Epithelial cell of proximal tubule (primary cell): ENCODE measurements at places on chromosomes 5 and 9. TPM values are rescaled to one million over a fixed set of nuclear protein-coding genes. Genes with fewer than 3 reads are reported as not detected.
A peak's percentile ranks its signal among the peaks of the same experiment; 100 is the strongest.

DNA sequence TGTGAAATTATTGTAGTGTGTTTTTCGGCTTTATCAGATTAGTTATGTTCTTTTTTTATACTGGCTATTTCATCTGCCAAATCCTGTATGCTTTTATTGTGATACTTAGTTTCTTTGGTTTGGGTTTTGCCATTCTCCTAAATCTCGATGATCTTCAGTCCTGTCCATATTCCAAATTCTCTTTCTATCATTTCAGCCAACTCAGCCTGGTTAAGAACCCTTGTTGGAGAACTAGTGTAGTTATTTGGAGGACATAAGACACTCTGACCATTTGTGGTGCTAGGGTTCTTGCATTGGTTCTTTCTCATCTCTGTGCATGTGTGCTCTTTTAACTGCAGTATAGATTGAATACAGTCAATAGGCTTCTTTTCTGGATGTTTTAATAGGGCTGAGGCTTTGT, 187.0 kb upstream of the CCNH start:
- no peak for DNase-seq

DNA sequence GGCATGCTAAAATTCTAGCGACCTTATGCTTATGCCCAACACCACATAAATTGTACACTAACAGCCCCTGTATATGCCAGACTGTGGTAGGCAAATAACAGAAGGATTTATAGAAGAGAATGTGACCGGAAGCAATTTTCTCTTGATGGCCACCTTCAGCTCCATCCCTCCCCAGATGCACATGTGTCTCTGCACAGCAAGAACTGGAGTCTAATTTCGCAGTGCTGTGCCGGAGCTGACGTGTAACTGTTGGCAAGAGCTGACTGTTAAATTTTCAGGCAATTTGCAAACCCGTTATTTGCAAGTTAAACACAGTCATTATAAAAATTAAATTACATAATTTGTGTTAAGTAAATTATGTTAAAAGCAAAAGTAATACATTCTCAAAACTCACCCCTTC, 48.4 kb downstream of the PCA3 start:
- DNase-seq = no peak

The PTPRD gene
- 3.2 and 5.6 TPM in 2 replicates for total RNA-seq

GRCh38 chr9:2916382-2916985, 72.6 kb upstream of the PUM3 start:
- DNase-seq = no peak

The DMRT3 gene
- 0.29 and 1.4 TPM in 2 replicates for total RNA-seq

- no peak for DNase-seq
Observed at GRCh38 chr5:72228960-72229359, 91.1 kb downstream of the MRPS27 start.

DNA sequence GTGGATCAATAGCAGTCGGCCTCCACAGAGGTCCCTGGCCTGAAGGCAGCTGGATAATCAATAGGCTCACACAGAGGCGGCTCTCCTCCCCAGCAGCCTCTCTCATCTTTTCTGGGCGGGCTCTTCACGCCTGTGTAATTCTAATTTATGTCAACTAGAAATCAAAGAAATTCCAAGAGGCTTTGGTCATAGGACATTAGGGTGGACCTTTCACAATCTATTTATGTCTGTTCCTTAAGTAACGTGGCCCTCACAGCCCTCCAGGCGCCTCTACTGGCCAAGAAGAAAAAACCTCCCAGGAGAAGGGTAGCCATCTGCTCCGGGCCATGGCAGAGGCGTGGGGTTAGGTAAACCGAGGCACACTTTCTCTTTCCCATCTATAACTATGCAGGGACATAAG, 205.1 kb upstream of the EFNA5 start:
- DNase-seq = peak; percentile 76

- DNase-seq = no peak
Observed at GRCh38 chr9:96185518-96186156, 116.3 kb downstream of the HSD17B3 start.

The CDX1 gene
- total RNA-seq = not detected in 2 replicates

- DNase-seq = no peak
Observed at GRCh38 chr5:2201832-2202231, 319.1 kb upstream of the IRX4 start.

DNA sequence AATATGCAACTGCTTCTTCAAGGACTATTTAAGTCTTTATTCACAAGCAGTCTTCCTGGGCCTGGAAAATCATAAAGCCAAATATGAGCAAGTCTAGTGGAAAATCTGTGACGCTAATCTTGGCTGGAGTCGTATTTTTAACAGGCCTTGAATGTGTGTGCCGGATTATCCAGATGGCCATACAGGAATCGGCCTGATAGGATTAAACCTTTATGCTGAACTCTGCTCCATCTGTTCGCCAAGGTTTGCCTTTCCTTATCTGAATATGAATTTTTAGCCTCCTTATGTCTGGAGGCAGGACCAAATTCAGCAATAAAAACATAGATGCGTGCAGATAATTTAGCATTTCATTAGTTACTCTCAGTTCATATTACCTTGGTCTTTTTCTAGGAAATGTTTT, 294.5 kb downstream of the EBF1 start:
- DNase-seq = no peak

The TAF11L5 gene
- total RNA-seq = not detected in 2 replicates

GRCh38 chr5:171421331-171422262, 2.1 kb downstream of the FGF18 start:
- DNase-seq = no peak

The CEL gene
- total RNA-seq = 0.36 and 0.58 TPM in 2 replicates

DNA sequence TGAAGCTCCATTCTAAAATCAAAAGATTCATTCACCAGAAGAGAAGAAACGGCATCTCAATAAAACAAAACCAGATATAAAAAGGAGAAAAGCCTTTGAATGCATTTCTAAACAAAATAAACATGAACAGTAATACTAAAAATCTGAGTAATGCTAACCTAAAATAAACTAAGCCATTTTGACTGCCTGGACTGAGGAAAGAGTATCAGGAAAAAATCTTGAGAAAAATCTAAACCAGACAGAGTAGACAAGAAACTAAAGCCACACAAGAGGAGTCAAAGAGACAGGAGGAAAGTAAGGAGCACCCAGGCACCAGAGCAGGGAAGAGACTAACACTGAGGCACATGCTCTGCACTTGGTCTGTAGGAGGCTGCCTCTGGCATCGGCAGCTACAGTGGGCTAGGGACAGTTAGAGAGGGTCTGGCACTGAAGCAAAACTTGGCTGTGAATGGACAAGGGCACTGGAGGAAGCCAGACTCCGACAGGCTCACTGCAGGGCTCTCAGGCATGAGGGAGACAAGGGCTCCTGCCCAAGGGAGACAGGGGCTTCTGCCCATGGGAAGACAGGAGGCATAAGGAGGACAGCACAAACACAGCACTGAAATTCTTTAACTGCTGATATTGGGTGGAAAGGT, 50.2 kb downstream of the DROSHA start:
- DNase-seq = no peak

GRCh38 chr9:11039006-11039405, 426.2 kb upstream of the PTPRD start:
- DNase-seq = no peak

GRCh38 chr5:1481266-1481958, 36.2 kb upstream of the SLC6A3 start:
- no peak for DNase-seq

GRCh38 chr9:117860849-117861248, 156.6 kb downstream of the TLR4 start:
- no peak for DNase-seq

DNA sequence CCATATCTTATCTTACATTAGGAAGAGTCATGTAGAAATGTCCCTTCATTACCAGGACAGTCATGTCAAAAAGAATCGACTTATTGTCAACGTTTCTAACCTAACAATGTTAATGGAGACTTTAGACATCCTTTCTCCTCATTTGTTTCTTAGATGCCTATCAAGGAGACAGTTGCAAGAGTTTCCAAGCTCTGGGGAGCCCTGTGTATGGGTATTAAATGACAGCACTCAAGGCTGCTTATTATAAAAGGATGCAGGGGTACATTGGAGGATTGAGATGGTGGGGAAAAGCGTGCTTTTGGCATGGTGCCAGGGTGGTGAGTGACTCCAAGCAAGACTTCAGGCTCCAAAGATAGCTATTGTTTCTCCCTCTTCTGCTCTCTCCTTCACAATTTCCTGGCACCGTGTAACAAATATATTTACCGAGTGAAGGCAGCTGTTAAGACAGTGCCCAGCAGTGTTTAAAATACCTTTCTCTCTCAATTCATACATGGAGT, 461.3 kb upstream of the CLINT1 start:
- no peak for DNase-seq

GRCh38 chr5:121969660-121970295, 8.0 kb downstream of the SRFBP1 start:
- DNase-seq = no peak

The SPAAR gene
- 0.29 TPM in 1 of 2 replicates, not detected in the other for total RNA-seq

DNA sequence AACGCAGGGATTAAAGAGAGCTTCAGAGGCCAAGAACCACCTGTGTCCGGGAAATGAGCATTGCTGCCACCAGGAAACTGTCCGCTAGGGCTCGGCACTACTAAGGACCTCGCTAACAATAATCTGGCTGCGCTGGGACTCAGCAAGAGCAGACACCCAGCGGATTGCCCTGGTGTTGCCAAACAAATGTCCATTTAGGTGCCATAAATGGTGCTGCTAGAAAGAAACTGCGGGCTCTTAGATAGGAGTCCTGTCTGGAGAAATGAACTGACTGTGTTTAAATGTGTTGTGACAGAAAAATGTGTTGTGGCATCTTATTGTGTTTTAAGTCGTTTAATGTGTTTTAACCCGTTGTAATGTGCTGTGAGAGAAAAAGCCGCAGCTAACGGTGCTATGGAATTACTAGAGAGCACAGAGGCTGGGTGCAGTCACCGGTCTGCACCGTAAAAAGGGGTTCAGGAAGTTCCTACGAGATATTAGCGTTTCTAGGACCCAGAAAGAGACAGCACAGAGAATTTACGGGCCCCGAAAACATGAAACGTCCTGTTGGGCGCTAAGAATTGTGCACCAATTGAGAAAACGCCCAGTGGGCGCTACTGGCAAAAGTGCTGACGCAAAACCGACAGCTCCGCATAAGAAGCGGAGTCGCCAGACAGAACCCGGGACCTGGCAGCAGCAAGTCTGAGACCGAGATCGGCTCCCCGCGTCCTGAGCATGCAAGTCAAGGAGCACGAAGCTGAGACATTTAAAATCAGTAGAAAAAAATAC, 90.6 kb downstream of the ANXA2R start:
- no peak for DNase-seq

The SOX30 gene
- total RNA-seq = 0.23 TPM in 1 of 2 replicates, not detected in the other

DNA sequence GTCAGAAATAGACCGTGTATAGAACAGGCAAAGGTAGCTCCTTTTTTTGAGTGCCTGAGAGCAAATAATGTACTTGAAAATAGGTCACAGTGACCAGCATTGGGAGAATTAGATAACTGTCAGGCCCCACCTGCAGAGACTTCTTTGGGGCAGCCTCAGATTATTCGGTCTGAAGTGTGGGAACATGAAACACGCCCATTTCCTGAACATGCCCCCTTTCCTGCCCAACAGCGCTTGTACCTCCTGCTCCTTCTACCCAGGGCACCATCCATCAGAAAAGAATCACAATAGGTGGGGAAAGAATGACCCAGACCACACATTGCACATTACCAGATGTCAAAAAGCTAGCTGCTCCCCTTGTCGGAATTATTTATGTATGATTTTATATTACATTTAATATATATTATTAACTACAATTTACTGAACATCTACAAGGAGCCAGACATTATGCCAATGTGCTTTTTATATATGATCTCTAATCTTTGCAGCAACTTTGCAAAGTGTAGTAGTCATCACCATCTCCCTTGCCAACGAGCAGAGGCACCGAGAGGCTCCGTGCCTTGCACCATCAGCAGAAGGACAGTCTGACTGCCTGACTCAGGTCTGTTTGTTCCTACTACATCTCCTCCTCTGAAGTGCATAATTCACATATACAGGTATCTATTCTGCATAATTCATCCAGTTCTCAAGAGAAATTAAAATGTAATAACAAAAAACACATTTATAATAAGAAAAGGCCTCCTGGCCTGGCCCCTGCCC, 39.5 kb downstream of the PTPN3 start:
- no peak for DNase-seq

DNA sequence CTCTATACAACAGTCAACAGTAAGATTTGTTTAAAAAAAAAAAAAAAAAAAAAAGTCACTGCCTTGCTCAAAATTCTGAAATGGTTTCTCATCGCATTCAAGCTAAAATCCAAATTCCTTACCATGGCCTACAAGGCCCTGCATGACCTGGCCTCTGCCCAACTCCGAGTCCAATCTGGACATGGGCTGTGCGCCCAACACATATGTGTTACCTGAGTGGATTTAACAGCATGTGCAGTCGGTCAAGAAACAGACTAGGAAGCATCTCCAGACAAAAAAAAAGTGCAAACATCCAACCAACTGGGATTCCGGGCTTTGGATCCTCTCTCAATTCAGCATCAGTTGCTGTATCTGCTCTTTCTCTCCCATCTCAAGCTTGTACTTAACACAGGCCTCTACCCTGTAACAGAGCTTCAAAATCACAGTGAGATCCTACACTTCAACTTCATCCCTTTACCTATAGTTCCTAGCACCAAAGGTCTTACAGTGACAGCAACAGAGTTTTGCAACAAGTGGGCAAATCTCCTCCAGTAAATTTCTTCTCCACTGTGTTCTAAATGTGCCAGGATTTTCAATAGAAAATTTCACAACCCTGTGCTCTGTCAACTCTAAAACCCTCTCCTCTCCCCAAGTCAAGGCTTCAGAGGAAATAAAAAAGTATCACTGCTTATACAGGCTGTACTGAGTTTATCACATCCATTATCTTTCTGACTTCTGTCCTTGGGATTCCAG, 19.6 kb downstream of the ZNF608 start:
- no peak for DNase-seq

GRCh38 chr5:173679909-173680630, 63.6 kb upstream of the BOD1 start:
- DNase-seq = no peak

DNA sequence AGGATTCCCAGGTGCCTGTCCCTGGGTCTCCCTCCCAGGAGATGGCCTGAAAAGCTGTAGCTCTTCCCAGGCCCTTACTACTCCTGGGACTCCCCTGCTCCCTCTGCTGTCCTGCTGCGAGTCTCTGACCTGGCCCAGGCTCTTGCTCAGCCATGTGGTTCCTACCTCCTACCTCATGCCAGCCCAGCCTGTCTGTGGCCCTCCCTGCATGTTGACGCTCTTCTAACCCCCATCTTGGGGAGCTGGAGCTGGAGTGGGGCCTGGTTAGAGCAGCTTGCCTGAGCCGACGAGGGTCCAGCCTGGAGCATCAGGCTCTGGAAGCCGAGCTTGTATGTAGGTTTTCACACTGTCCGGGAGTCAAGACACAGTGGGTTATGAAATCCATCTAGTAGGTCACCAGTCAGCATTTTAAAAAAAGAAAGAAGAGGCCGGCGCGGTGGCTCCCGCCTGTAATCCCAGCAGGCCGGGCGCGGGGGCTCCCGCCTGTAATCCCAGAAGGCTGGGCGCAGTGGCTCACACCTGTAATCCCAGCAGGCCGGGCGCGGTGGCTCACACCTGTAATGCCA, 244.4 kb downstream of the FANCC start:
- no peak for DNase-seq

DNA sequence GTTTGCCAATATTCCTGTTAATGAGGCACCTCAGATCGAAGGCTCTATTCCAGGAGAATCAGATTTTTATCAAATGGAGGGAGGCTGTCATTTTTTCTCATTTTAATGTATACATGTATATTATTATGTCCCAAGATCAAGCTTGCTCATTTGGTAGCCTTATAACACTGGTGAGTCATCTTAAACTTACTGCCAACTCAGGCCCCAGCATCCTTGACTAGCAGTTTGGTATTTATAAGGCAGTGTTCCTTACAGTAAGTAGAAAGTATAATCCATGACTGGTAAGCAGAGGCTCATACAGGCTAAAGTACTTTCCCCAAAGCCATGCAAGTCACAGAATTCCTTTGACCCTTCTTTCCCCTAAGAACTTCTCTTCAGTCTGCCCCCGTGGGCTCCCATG, 90.7 kb upstream of the NR3C1 start:
- no peak for DNase-seq
